ENCODE measurements at places on chromosomes 6 and 20.
A peak's percentile ranks its signal among the peaks of the same experiment; 100 is the strongest.

DNA sequence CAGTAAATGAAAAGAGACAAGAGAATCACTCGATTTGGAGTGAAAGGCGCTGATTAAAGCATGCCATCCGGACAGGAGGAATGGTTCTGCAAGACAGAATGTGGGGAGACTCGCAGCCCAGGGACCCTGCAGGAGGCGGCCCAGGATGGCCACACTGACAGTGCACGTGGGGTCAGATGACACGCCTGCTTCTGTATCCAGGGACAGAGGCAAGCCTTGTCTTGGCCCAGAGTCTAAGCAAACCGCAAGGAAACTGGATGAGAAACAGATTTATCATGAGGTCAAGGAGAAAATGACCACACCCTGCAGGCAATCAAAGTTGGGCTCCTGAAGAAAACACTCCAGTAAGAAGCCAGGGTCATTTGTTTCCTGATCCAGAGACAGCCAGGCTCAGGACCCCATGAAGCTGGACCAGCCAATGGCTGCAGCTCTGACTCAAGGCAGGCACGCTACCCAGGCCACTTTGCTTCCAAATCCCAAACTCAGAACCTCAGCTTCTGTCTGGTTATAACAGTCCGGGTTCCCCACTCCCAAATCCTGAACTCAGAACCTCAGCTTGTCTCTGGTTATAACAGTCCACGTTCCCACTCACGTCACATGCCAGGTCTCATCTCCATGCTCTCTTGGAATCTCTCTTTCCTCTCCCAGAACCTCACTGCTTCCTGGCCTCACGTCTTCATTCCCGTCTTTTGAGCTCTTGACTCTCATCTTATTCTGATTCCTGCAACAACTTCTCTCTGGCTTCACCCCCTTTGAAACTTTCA, 144.9 kb upstream of the THBS2 start:
- DNase-seq = no peak

DNA sequence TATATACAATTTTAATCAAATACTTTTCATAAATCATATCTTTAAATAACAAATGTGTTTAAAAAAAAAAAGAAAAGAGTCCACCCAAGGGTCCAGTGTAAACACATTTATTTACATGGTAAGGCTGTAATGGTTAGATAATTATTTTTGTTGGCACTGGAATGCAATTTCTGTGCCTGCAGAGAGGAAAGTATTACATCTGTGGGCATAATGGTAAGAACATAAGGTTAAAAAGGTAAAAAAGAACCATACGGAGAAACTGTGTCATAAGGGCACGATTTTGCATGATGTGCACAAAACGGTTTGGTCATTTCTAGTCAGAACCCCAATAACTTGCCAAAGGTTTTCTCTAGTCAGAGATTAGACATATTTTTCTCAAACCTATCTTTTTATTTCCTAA, 54.3 kb downstream of the RWDD2A start:
- DNase-seq = no peak

- DNase-seq = no peak
Observed at GRCh38 chr20:45085289-45085688, 15.6 kb downstream of the KCNS1 start.

DNA sequence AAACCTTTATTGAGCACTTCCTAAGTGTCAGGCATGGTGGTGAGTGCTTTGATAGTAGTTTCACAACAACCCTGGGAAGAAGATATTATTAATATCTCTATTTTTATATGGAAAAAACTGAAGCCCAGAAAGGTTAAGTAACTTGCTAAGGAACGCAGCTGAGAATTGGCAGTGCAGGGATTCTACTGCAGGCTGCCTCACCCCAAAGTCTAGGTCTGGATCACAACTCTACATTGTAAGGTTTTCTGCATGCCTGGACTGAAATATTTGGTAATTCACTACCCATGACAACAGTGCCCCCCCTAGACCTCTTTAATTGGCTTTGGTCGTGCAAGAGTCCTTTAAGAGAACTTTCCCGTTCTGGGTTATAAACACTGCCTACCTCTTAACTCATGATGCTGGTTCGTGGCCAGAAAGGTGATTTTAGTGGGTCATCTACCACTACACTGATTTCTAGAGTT, 67.1 kb upstream of the KCNQ5 start:
- DNase-seq = no peak

- DNase-seq = no peak
Observed at GRCh38 chr6:14367296-14367695, 249.7 kb downstream of the CD83 start.

DNA sequence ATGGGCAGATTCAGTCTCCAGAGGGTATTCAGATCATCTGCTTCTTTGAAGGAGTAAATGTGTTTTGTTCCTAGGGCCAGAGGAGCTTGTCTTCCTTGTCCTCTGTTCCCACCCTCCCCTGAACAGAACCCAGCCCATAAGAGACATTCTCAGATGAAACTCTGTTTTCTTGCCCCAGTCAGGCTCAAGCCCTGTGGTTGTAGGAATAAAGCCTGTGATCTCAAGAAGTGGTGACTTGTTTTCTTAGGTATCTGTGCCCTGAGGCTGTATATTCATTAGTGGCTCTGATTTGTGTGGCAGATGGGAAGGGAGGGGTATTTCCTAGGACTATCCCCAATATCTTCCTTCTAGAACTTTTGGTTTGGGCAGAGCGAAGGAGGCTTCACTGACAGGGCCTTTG, 27.9 kb downstream of the GSS start:
- no peak for DNase-seq

GRCh38 chr6:41748542-41748941, 1.3 kb upstream of the PGC start:
- no peak for DNase-seq

DNA sequence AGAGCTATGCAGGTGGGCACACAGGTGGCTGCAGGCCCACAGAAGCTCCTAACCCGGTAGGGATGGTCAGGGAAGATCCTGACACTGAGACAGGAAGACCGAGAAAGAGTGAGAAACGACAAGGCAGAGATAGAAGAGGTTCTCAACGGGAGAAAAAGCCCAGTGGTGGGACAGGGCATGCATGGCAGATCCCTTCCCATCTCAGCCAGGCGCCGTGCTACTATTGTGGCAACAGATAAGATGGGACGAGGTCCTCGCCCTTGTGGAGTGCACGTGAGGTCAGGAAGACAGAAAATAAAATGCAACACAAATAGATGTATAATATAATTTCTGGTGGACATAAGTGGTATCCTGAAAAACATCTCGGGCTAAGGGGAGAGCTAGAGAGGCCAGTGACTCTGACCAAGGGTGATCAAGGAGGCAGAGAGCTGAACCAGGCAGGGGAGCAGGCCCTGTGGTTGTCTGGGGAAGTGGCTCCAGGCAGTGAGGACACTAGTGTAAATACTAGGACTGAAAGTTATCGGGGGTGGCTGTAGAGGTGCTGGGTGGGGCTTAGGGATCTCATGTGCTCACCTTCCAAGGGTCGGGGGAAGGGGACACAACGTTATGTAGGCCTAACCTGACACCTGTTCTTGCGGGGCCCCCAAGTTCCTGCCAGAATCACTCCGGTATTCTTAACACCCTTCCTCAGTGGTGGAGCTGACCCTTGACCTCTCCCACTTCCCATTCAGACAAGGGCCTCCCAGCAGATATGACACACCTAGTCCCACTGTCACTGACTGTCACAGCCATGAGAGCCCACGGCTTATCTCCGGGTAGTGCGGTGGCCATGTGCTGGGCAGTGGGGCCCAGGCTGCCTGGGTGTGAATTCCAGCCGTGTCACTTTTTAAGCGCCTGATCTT, 1.0 kb downstream of the SRXN1 start:
- DNase-seq = no peak

GRCh38 chr6:15620611-15621010, 42.2 kb downstream of the DTNBP1 start:
- no peak for DNase-seq

DNA sequence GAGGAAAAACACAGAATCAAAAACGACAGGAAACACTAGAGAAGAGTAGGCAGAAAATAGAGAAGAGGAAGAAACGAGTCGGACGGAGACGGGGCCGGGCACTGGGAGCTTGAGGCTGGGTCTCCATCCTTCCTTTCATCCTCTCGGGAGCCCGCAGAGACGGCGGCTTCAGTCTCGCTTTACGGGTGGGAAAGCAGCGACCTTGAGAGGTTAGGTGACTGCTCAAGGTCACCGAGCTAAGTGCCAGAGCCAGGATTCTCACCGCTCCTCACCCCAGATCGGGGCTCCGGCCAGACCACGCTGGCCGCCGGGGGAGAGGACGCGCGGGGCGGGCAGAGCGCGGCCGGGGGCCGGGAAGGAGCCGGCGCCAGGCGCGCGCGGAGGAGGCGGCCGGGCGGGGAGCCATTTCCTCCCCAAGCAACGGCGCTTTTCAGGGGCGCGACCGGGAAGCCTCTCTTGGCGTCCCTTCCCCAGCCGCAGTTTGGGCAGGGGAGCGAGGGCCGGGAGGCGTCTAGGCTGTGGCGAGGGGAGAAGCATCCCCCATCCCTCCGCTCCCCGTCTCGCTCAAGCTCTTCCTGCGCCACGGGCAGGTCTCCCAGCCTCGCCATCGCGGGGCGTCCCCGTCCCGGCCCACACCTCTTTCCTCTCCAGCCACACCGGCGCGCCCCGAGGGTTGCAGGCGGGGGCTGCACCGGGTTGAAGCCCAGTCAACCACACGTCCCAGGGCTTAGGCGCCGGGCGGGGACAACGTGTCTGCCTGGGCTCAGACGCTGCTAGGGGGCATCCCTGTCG, 24.1 kb upstream of the MAP3K7 start:
- DNase-seq = no peak

GRCh38 chr6:2970753-2971419, 481 bp downstream of the SERPINB6 start:
- peak; percentile 36 for DNase-seq

DNA sequence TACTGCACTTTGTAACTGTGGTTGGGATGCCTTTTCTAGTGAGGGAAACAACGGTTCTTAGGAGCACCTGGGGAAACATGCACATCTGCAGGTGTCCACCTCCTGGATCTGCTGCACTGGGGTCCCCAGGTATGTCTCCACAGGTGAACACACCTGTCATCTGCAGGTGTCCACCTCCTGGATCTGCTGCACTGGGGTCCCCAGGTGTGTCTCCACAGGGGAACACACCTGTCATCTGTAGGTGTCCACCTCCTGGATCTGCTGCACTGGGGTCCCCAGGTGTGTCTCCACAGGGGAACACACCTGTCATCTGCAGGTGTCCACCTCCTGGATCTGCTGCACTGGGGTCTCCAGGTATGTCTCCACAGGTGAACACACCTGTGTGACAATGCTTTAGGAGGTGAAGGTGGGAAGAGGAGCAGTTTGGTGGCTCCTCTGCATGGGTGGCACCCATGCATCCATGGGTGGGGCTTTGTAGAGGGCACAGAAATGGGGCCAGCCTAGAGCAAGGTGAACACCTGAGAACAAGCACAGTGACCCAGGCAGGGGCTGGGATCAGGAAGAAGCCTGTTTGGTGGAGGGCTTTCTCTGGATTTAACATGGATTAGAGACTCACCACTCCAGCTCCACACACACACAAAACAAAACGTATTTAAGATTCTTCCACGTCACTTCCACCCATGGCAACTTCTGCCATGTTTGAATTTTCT, 206.0 kb upstream of the CDH4 start:
- DNase-seq = no peak

GRCh38 chr6:142567461-142567860, 265.7 kb downstream of the ADGRG6 start:
- DNase-seq = no peak

DNA sequence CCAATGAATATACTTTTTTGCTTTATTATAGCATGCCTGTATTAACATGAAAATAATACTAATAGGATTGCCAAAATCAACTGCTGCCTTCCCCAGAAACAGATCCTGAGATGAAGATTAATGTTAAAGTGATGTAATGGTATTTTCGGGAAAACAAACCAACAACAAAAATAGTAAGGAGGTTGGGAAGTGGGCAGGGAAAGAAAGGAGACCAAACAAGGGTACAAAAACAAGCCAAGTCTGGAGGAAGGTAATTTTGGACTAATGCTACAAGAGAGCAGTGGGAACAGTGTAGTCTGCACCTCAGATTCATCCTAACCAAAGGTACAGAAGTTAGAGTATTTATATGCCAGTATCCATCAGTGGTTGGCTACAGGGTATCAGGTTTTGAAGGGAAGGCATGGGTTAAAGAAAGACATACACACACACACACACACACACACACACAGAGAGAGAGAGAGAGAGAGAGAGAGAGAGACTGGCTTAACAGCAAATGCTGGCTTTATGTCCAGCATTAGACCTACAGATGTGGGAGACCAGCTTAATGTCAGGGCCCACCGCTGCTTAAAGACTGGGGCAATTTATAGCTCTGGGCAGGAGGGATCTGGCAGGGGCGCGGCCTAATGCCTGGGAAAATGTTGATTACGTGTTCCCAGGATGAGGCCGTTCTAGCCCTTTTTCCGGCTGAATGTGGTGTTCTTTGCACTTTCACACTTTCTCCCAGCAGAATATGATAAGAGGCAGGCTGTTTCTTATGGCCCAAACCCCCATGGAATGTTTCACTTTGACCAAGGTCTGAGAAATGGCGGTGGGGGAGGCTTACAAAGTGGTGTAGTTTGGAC, 3.8 kb upstream of the SLC17A1 start:
- DNase-seq = no peak

- no peak for DNase-seq
Observed at GRCh38 chr6:160767647-160768019, 65.6 kb downstream of the PLG start.

GRCh38 chr6:75691012-75691411, 58.0 kb upstream of the MYO6 start:
- no peak for DNase-seq

DNA sequence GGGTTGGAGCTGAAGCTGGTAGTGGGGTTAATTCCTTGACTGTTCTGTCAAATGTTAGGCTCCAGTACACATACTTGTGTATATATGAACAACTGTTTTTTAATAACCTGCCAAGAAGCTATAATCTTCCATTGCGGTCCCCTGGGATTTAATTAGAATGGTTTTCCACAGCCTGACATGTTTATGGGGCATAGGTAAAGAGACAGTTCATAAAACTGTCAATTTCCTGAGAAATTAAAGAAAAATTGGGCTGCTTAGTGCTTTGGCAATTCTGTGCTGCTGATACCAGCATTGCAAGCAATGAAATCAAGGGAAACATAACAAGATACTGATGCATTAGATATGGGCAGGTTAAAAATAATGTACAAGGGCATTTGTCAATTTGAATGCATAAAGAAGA, 314.1 kb upstream of the SLC35B3 start:
- DNase-seq = no peak

DNA sequence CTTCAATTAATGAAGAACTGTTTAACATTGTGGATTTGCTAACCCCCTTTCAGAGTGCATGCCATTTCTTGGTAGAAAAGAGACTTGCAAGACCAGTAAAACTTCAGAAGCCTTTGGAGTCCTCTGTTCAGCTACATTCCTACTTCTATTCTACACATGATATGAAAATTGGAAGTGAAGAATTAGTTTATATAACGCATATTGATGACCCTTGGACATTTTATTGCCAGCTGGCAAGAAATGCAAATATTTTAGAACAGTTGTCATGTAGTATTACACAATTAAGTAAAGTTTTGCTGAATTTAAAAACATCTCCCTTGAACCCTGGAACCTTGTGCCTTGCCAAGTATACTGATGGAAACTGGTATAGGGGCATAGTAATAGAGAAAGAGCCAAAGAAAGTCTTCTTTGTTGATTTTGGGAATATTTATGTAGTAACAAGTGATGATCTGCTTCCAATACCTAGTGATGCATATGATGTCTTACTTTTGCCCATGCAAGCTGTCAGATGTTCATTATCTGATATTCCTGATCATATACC, 3.3 kb downstream of the TDRD6 start:
- DNase-seq = no peak

- no peak for DNase-seq
Observed at GRCh38 chr20:34873583-34874093, 982 bp upstream of the GGT7 start.

GRCh38 chr6:140623498-140623897, 1249.0 kb upstream of the CITED2 start:
- DNase-seq = no peak

GRCh38 chr6:167125410-167125809, 2.5 kb downstream of the CCR6 start:
- no peak for DNase-seq

Data from stimulated activated CD4-positive, alpha-beta T cell treated with anti-CD3 and anti-CD28 coated beads, TNF-alpha, amount 100 ng/mL, for 1 hour (primary cell).